AML-193 (cell line): ENCODE measurements at places on chromosomes 2 and 18.

DNA sequence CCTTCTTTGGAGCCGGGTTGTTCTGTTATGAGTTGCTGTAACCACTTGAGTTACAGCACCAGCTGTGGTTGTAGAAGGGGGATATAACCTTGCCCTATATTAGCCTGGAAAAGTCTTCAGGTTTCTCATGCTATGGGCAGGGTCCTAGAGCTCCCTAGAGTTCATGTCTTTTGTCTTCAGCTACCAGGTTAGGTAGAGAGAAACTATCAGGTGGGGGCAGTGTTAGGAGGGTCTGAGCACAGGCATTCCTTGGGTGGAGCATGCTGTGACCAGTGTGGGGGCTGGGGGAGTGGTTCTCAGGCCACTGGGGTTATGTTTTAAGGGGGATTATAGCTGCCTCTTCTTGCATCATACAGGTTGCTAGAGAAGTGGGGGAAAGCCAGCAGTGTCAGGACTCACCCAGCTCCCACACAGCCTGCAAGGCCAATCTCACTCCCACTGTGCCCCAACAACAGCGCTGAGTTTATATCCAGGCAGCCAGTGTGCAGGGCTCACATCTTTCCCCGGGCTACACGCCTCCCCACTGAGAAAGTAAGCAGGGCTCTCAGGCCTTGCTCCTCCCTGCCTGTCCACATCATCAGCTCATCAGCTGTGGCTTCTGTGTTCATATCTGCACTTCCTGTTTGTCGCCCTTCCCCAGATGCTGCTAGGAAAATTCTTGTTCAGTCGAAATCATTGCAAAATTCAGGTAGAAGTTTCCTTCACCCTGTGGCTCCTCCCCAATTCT is 133.8 kb upstream of the NRXN1 start:
- peak; percentile 27 for DNase-seq

GRCh38 chr18:45652303-45653080 is 37.2 kb downstream of the SLC14A2 start:
- DNase-seq: no peak

DNA sequence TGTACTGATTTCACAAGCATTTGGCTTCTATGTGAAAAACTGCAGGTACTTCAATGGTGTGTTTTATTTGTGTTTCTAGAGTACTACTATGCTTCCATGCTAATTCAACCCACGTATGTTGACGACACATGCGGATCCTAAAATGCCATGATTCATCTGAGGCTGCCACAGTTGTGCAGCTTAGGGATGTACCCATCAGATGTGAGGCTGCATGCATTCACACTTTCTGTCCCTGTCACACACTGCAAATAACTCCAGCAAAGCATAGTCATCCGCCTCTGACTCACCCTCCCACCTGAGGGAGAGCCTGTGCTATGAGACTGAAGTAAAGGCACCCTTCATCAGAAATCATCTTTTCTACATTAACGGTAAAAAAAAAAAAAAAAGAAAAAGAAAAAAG is 22.1 kb upstream of the SERTAD2 start:
- DNase-seq: no peak

GRCh38 chr2:196307775-196308305 is 136.5 kb upstream of the STK17B start:
- no peak for DNase-seq

- no peak for DNase-seq
These were observed 657.0 kb upstream of the SYT4 start for GRCh38 chr18:43934322-43934721.

- DNase-seq: peak; percentile 48
These were observed 5.6 kb upstream of the CENPA start for GRCh38 chr2:26780203-26780760.

DNA sequence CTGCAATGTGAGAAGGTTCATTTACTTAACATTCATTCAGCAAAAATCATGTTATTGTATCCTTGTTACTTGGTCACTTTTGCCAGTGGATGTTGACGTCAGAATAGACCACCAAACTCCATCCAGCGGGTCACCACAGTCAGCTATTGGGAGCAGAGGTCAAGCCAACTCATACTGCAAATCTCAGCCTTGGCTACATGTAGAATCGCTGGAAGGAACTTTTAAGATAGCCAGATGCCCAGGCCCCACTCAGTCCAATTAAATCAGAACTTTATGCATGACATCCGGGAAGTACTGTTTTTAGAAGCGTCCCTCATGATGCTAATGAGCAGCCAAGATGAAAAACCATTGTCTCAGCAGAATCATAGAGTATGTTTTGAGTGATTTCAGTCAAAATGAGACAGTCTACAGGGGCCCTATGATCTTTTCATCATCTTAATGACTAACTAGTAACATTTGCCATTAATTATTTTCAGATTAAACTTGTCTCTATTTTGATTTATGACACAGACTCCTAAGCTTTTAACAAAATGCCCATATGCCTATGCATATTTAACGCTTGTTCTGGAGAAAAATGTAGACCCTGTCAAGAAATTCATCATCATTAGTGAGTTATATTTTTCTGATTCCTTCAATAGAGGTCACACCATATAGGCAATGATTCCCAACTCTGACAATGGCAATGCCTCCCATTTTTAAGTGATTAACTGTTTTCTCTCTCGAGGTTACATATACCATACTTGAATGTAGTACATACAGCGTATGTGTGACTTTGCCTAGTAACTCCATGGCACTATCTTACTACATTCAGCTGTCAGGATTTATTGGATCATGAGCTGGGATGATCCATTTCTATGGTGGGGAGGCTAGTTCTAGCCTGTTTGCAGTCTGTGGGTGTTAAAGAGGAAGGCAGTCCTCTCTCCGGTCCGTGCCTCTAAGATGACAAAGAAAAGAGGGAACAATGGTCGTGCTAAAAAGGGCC is 63.7 kb upstream of the CCBE1 start:
- DNase-seq: no peak

DNA sequence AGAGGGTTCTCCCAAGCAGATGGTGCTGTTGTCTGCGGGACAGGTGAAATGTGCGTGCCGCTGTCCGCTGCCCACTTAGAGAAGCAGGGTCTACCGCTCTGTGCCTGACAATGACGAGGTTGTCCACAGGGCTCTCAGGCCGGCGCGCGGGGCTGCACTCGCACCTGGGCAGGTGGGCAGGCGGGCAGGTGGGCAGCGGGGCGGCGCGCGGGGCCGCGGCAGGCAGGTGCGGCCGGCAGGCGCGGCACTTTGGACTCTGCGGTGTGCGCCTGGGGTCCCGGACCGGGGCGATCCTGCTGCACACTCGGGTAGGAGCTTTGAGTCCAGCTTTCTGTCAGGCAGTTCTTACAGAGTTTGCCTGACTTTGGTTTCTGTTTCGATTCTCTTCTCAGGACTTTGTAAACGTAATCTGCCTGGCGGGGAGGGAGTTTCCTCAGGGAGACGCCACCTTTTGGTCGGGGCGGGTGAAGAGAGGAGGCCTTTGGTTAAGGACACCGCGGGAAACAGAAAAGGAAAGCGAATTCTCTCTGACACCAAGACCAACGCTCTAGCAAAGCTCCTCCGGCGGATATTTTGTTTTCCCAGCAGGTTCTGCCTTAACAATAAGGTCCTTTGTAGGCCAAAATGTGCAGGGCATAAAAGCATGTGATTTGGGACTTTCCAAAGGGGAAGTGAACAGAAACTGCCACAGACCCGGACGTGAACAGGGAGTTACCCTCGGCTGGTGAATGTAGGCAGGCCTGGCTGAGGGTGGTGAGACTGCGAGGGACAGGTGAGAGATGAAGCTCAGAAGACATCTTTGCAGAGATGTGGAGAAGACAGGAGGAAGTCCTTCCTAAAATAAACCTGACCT is at the start of gene IFIH1:
Gene IFIH1 (minus strand): TSS at position 357 of the 853 bp plus-strand sequence. CDS start 377 bp downstream, outside the sequence.
- DNase-seq: peak; percentile 90

- no peak for DNase-seq
These were observed 27.4 kb upstream of the MRO start for GRCh38 chr18:50847192-50847591.

DNA sequence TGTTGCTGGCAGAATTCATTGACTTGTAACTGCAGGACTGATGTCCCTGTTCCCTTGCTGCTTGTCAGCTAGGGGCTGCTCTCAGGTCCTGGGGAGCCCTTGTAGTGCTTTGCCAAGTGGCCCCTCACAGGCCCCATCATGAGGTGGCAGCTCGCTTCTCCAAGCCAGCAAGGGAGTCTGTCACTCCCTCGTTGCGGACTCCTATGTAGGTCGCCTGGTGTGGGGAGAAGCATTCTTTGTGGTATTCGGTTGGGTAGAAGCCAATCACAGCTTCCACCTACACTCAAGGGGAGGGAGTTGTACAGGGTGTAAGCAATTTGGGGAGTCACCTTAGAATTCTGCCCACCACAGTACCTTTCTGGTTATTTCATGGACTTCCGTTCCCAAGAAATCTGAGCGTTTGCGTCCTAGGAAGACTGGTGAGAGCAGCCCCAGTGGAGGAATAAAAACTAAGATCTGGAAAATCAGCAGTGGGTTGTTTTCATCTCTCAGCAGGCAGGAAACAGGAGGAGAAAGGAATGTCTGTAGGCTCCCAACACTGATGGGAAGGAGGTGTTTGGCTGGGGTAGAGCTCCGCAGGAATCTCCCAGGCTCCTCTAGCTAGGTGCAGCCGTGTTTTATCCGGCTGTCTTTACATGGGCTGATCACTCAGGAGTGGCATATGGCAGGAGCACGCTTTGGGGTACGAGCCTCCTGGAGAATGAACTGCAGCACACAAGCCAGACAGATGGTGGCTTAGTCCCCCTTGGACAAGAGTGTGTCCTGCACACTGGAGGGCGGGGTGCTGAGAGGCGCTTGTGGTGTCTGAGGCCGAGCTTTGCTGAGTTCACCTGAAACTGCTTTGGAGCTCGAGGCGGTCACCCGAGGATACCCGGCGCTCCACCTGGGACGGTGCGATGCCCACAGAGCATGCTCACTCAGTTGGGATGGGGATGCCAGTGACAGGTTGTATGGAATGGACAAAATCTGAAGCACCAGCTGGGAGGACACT is 58.3 kb downstream of the LDLRAD4 start:
- no peak for DNase-seq

DNA sequence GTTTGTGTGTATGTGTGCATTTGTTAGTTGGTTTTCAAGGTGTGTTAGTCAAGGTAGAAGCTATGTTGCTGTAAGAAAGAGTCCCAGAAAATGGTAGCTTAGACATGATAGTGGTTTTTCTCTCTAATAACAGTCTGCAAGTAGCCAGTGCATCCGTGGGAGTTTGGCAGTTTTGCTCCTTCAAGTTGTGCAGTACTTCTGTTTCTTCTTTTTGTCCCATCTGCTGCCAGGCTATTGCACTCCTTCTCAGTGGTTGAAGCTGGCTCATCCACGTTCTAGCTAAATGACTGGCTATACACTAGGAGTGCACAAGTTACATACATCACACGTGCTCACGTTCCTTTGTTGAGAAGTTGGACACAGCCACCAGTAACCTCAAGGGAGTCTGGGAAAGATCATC is 134.7 kb downstream of the ASXL3 start:
- DNase-seq: no peak

- no peak for DNase-seq
These were observed 359.4 kb downstream of the PTPRM start for GRCh38 chr18:7926526-7926925.

GRCh38 chr18:40932862-40933261 is 1022.2 kb upstream of the PIK3C3 start:
- DNase-seq: no peak

DNA sequence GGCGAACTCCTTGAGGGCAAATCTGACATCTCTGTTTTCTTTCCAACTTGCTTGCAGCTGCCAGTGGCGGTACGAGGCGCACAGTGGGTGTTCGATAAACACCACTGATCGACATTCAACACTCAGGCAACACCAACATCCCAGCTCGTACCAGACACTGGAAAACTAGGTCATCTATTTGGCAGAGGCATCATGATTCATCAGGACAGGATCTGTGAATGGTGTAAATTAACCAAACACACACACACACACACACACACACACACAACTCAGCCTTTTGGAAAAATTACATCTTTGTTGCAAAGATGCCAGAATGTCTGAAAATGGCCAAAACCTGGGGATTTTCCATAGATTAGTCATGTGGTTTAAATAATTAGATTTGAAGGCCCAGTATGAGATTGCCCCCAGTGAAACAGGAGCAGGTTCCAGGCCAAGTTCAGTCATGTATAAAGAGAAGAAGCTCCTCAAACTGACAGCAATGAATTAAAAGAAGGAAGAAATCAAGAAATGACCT is 150.5 kb upstream of the NCKAP5 start:
- DNase-seq: no peak

DNA sequence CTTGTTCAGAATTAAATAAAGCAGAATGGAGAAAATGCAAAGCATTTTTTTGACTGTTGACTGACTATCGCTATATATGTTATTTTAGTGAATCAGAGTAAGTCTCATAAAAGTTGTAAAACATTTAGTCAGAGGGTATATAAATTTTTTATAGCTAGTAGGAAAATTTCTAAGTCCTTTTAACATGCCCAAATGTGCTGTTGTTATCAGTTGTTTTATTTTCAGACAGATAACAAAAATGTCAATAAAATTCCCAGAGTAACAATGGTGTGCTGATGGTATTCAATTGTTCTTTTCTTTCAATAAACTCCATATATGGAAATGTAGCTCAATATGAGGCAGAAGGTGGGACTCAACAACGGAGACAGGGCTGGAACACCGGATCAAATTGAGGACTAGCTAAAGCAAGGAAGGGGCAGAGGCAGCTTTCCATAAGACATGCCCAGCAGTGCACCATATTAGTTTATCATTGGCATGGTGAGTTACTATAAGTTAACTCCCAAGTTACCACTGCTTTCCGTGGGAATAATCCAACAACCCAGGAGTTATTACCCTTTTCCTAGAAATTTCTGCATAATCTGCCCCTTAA is 26.6 kb downstream of the GULP1 start:
- DNase-seq: no peak

- DNase-seq: no peak
These were observed 30.7 kb upstream of the MLPH start for GRCh38 chr2:237456200-237456843.

DNA sequence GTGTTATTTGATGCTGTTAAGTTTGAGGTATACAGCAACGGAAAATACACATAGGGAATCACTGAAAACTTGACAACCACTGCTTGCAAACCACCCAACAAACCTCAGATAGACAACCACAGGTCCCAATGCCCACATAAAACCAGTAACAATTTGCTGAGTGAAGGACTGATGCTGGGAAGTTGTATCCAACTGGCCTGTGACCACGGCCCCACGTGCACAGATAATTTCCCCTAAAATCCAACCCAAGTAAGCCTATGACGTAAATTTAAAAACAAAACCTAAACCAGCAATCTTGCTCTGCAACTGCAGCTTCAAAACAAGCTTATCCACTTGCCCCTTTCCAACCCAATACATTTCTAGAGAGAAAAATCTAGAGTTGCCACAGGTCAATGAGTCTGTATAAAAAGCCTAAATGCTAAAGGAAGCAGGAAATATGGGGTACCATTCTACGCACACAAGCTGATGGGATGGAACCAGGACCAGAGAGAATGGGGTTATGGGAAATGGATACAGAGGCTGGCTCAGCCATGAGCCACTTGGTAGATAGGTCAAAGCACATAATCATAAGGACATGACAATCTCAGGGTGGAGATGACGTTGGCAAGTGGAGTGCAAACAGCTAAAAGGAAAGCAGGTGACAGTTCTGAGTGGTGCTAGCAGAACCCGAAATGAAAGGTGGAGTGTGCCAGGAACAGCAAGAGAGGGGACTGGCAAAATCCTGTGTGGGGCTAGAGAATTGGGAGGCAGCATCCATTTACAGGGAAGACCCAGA is 27.8 kb upstream of the CREB1 start:
- DNase-seq: no peak
